Neural crest cell (in vitro differentiated cells): ENCODE measurements at places on chromosomes 2 and 18. TPM values are rescaled to one million over a fixed set of nuclear protein-coding genes. Genes with fewer than 3 reads are reported as not detected.
A peak's percentile ranks its signal among the peaks of the same experiment; 100 is the strongest.

ZSWIM2 gene
- total RNA-seq = not detected in 2 replicates

CD302 gene
- total RNA-seq = 1.0 TPM in 2 replicates

DNAH7 gene
- 1.5 and 2.6 TPM in 2 replicates for total RNA-seq

KLHL14 gene
- total RNA-seq = 2.2 and 2.4 TPM in 2 replicates

UGT1A10 gene
- not detected in 2 replicates for total RNA-seq

NT5C1B gene
- total RNA-seq = not detected in 2 replicates

TPRKB gene
- 44.2 and 46.2 TPM in 2 replicates for total RNA-seq

TP53I3 gene
- total RNA-seq = 38.3 and 40.8 TPM in 2 replicates

TCF23 gene
- total RNA-seq = not detected in 2 replicates

CACNB4 gene
- total RNA-seq = 6.0 and 6.9 TPM in 2 replicates

DNA sequence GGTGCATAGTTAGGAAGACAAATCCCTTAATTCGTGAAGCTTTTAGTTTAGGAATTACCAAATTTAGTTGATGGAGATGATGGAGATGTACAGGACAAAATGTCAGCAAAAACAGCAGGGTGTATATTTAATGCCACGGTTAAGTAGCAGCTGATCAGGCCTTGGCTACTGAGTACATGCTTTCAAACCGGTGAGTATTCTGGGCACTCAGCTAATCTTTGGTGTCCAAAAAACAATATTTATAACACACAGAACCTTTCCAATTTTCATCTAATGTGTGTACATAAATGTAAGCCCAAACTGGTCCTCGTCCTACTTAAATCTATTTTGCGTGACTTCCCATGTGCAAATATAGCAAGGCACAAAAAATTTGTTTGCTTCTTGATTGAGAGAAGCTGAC lies 703.4 kb upstream of the LINC00305 start:
- no peak for DNase-seq

DNA sequence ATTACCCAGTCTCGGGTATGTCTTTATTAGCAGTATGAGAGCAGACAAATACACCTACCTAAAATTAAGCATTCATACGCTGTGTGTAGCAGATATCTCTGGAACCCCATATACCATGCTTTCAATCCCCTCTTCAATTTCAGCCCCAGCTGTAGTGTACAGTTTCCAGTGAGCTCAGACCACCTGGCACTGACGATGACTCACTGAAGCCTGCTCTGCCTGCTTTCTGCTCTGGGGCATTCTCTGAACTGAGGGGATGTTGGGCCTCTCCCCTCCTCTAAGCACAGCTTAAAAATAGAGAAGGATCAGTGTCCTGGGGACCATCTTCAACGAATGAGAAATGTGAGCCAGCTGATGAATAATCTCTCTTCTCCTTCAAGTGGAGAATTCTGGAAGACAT lies 8.7 kb upstream of the CCL20 start:
- DNase-seq = no peak

DNA sequence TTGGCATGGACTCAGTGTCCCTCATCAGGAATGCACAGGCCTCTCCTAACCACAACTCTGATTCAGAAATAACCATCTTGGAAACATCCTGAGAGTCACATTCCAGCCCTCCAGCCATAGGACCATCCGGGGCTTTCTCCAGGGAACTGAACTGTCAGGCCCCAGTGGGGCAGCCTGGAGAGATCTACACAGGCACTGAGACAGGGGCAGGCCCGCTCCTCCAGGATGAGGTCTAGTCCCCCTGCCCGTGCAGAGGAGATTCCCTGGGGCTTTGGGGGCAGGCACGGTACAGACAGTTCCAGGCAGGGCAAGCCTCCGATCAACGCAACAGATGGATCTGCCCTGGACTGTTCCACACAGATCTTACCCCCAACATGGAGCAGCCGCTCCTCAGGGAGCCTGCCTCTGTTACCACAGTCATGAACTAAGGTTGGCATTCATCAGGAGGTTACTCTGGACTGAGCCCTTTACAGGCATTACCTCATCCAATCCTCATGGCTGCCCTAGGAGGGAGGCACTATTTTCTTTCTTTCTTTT lies 12.0 kb downstream of the KCNK3 start:
- no peak for DNase-seq

- no peak for DNase-seq
Measured at GRCh38 chr2:236668531-236668969, 98.9 kb downstream of the ACKR3 start.

DNA sequence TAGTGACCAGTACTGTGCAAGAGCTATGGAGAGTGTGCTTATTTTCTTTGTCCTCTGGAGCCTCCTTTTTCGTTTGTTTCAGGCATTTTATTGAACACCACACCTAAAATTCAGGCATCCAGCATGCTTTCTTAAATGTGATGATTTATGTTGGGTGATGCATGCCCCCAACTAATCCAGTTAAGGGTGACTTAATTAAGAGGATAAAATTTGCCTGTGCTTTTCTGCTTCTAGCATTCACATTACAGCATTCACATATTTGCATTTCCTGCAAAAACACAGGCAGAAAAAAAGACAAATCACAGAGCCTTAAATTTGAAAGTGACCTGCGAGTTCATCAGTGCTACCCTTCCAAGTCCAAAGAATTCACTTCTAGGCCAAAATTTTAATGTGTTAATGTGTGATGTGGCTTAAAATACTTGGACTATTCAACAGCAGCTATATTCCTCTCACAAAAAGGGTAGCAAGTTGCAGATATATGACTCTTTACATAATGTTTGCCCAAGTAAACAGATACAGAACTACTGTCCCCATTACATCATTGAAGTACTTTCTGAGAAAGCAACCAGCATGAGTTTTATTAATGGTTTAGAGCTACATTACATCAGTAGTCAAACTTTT lies 286.5 kb downstream of the THSD7B start:
- DNase-seq = no peak

GRCh38 chr2:234823877-234824376 lies 127.9 kb upstream of the SH3BP4 start:
- DNase-seq = no peak

GRCh38 chr2:162490052-162490717 lies 146.3 kb downstream of the GCA start:
- no peak for DNase-seq

- no peak for DNase-seq
Measured at GRCh38 chr2:37469126-37469525, 124.7 kb downstream of the QPCT start.

- no peak for DNase-seq
Measured at GRCh38 chr2:85887566-85888019, 1.2 kb downstream of the ST3GAL5 start.

GRCh38 chr2:174716785-174717184 lies 47.5 kb downstream of the CHRNA1 start:
- DNase-seq = no peak

DNA sequence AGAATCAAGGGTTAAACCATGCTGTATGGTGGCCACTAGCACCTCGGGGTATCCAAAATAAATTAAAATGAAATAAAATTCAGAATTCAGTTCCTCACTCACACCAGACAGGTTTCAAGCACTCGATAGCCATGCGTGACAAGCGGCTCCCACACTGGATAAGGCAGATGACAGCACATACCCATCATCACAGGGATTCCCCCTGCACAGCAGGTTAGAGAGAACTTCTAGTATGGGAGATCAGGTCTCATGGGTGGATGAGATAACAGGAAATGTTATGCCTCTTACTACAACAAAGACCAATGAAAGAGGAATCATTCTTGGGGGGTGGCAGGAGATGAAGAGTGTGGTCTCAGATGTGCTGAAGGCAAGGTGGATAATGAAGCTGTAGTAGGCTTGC lies 121.9 kb upstream of the ACAA2 start:
- no peak for DNase-seq

DNA sequence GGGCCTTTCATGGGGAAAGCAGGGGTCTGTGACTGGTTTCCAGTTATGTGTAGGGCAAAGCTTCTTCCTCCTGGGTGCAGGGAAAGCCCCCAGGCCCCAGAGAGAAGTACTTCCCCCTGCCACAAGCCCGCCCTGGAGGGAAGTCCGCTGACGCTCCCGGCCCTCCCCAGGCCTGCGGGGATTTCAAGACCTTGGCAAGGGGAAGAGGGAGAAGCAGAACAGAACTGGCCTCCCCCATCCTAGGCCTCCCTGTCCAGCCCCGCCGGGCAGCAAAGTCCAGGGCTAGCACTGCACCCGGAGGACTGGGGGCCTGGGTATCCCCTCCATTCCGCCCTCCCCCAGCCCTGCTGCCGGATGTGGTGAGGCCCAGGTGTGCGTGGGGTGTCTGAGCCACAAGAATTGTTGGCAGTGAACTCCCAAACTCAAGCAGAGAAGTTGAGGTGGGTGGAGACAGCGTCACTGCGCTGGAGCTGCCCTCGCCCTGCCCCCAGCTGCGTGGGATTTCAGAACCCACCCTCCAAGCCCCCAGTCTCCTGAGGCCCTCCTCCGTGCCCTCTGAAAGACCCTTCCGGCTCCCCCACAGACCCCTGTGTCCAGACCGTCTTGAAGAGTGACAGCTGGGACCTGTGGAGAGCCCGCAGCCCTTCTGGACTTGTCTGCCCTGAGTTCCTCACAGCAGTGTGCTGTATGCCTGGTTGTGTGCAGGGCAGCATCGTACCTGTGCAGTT lies 1.1 kb upstream of the DUSP2 start:
- no peak for DNase-seq

DNA sequence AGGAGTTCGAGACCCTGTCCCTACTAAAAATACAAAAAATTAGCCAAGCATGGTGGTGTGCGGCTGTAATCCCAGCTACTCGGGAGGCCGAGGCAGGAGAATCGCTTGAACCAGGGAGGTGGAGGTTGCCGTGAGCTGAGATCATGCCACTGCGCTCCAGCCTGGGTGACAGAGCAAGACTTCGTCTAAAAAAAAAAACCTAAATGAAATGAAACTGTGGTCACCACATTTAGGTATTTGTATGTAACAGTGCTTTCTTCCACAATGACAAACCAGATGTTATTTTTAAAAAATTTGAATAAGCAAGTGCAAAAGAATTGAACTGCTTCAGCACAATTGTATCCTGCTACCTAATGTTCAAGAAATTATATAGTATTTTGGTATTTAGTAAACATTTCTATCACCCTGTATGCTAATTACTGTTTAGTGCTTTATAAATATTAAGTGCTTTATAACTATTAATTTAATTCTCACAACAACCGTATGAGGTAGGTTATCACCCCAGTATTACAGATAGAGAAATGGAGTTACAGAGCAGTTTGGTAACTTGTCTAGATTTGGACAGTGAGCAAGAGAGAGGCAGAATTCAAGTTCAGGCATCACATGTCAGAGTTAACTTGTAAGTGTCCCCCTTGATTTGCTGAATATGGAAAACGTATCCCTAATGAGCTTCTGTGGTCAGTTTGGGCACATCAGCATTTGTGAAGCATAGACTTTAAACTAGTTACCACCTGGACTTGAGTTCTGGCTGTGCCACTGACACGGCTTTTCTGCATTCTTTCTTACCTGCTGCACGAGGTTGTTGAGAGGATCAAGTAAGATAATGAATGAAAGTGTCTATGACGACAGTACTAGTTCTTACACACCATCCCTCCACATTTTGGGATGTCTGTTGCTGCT lies 14.4 kb downstream of the PHLPP1 start:
- no peak for DNase-seq

- peak; percentile 86 for DNase-seq
Measured at GRCh38 chr2:55693181-55694125, at the start of gene PNPT1. Gene PNPT1 (minus strand): TSS chr2:55693844. CDS start chr2:55693823, 21 bp downstream.

GRCh38 chr18:10838553-10838952 lies 310.8 kb downstream of the PIEZO2 start:
- no peak for DNase-seq

- DNase-seq = no peak
Measured at GRCh38 chr18:36706134-36706881, 122.5 kb downstream of the TPGS2 start.

GRCh38 chr2:127671557-127672302 lies 3.6 kb downstream of the LIMS2 start:
- no peak for DNase-seq

DNA sequence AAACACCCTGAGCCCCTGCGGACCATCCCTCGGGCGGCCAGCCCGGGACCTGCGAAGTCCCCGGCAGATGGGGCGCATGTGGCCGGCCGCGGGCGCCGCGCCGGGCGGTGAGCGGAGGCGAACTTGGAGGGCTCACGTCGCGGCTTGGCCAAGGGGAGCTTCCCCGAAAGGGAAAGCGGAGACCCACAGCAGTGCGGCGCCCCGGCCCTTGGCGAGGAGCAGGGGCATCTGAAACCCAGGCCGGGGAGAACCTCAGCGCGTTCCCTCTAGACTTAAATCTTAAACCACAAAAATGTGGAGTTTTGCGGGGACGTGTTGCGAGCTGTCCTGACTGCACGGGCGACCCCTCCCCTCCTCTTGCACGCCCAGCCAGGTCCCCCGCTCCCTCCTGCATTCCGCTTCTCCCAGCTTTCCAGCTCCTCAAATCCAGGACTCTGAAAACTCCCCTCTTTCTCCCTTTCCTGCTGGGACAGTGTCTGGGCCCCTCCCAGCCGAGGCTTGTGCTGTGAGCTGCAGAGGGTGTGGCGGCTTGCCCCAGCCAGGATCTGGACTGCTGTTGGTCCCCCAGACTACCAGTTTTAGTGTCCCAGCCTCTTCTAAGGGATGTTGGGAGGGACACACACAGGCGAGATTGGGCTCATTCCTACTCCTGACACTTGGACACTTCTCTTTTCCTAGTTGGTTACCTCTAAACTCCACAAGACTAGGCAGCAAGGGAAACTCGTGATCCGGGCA lies 1.3 kb downstream of the FMNL2 start:
- peak; percentile 19 for DNase-seq

DNA sequence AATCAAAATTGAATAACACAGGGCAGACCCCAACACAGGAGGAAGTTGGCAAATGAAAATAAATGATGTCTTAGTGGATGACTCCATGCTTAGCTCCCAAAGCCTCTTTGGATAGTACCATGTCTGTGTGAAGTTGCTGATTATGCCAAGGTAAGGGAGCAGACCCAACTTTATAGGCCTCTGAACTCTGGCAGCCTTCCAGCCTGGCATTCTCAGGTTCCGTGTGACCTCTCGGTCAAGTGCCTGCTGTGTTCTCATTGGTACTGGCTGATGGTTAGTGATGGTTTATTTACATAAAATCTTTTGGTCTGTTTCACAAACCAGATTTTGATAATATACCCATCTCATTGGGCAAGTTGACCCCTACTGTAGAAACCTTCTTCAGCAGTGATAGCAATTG lies 112.2 kb upstream of the TTC39C start:
- DNase-seq = no peak

- no peak for DNase-seq
Measured at GRCh38 chr18:27848336-27848735, 328.6 kb downstream of the CDH2 start.

DNA sequence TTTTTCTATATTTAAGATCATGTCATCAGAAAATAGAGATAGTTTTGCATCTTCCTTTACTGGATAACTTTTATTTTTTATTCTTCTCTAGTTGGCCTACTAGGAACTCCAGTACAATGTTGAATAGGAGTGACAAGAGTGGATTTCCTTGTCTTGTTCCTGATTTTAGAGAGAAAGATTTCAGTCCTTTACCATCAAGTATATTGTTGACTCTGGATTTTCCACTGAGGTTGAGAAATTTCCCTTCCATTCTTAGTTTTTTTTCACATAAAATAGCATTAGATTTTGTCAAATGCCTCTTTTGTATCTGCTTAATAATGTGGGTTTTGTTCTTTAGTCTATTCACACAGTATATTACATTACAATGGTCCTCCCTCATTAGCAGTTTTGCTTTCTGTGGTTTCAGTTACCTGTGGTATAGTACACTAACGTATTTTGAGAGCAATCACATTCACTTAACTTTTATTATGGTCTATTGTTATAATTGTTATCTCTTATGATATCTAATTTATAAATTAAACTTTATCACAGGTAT lies 105.5 kb downstream of the THADA start:
- DNase-seq = no peak
